PC-3 (cell line): ENCODE measurements at places on chromosomes 3 and 15.

- no peak for DNase-seq
Measured at GRCh38 chr3:99524559-99524958, 113.8 kb upstream of the COL8A1 start.

GRCh38 chr15:61133361-61133760 lies 95.7 kb downstream of the RORA start:
- DNase-seq = no peak

GRCh38 chr3:158680861-158681260 lies 8.4 kb upstream of the LXN start:
- no peak for DNase-seq

DNA sequence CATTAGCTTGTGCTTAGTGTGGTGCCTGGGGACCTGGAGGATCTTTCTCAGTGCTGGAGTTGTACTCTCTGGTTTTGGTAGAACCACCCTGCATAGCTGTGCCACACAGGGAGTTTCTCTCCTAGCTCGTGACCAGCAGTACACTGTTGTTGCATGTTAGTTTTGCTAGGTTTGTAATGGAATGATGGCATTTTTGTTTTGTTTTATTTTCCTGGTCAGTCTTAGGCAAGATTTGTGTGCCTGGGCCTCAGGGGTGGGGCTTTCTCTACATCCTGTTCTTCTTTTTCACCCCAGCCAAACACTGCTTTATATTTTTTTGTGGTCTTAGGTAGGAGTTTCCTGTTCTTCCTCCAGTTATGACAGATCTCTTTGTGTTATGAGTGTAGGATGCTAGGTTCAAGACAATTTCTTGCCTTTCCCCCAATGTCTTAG lies 534.5 kb upstream of the KCNMB2 start:
- no peak for DNase-seq

GRCh38 chr3:34247401-34247800 lies 449.0 kb downstream of the PDCD6IP start:
- DNase-seq = peak; percentile 27

- DNase-seq = no peak
Measured at GRCh38 chr3:150984066-150984465, 11.5 kb upstream of the CLRN1 start.

DNA sequence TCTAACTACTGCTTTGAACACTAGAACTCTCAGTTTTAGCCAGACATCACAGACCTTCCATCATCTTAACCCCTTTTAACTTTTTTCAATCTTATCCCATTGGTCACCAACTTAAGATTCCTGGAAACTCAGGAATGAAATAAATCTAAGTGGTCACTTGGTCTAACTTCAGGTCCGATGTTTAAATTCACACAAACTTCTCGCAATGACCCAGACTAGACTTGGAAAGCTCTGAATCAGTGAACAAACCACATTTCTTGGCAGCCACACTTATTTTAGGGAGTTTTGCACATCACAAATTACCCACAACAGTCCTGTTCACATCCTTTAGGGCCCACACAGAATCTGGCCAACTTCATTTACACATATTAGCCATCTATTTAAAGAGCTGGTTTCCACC lies 118.9 kb downstream of the MAGI1 start:
- DNase-seq = no peak

- no peak for DNase-seq
Measured at GRCh38 chr3:163717377-163717776, 1360.9 kb downstream of the SI start.

- no peak for DNase-seq
Measured at GRCh38 chr15:95458721-95459120, 871.8 kb upstream of the NR2F2 start.

GRCh38 chr3:18666655-18667054 lies 241.5 kb upstream of the SATB1 start:
- peak; percentile 76 for DNase-seq

DNA sequence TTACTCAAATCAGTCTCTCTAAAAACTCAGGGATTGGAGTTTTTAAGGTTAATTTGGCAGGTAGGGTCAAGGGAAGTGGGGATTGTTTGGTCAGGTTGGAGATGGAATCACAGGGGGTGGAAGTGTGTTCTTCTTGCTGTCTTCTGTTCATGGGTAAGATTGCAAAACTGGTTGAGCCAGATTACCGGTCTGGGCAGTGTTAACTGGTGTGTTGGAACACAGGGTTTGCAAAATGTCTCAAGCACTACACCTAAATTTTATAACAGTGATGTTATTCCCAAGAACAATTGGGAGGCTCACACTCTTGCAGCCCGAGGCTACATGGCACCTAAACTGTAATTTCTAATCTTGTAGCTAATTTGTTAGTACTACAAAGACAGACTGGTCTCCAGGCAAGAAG lies 425.4 kb downstream of the PLOD2 start:
- DNase-seq = peak; percentile 20

GRCh38 chr3:46558184-46559043 lies 7.7 kb downstream of the LRRC2 start:
- peak; percentile 98 for DNase-seq

GRCh38 chr3:37833302-37834186 lies 28.1 kb upstream of the CTDSPL start:
- DNase-seq = no peak

- peak; percentile 52 for DNase-seq
Measured at GRCh38 chr15:62430552-62430951, 265.5 kb upstream of the C2CD4B start.

DNA sequence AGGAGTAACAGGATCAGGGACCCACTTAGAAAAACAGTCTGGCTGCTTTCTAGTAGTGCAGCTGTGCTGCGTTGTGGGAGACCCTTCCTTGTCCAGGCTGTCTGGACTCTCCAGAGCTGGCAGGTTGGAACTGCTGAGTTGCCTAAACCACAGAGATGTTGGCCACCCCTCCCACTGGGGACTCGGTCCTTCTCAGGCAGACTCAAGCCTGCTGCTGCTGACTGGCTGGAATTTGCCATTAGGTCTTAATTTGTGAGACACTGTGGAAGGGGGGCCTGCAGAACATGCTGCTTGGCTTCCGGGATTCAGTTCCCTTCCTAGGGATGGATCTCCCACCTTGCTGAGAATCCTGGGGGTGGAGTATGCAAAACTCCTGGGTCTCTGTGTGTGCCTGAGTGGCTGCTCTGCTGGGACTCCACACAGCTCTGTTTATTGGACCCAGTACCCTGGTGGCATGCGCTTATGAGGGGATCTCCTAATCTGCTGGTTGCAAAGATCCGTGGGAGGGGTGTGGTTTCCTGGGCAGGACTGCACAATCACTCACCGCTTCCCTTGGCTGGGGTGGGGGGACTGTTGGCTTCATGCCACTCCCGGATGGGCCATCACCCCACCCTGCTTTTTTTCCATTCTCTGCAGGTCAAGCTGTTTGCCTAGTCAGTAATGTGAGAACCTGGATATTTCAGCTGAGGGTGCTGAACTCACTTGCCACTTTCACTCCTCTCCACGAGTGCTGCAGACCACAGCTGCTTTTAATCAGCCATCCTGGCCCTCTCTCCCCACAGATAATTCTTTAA lies 150.5 kb downstream of the CFAP20DC start:
- DNase-seq = peak; percentile 47

GRCh38 chr3:14371573-14372474 lies 30.6 kb upstream of the SLC6A6 start:
- DNase-seq = peak; percentile 95

GRCh38 chr3:19399356-19399755 lies 251.0 kb downstream of the KCNH8 start:
- DNase-seq = no peak

GRCh38 chr3:60240492-60240891 lies 1010.8 kb downstream of the FHIT start:
- DNase-seq = no peak

GRCh38 chr15:23760024-23760423 lies 72.9 kb upstream of the NDN start:
- no peak for DNase-seq

DNA sequence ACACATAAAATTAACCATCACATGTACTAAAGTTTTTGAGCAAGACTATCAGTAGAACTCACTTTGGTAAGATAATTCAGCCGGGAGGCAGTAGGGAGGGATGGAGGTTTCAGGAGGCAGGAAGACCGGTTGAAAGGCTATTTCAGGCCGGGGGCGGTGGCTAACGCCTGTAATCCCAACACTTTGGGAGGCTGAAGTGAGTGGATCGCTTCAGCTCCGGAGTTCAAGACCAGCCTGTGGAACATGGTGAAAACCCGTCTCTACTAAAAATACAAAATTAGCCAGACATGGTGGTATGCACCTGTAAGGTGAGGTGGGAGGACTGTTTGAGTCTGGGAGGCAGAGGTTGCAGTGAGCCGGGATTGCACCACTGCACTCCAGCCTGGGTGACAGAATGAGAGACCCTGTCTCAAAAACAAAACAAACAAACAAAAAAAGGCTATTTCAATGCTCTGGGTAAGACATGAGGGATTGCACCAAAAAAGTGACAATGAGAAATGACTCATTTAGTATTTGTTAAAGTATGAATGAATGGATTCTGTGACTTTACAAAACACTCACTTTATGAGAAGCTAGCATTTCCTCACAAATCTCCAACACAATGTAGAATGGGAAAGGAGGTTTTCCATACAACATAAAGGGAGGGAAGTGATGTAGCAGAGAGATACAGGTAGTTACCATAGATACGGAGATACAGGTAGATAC lies 43.9 kb downstream of the SH3BP5 start:
- no peak for DNase-seq
